ENCODE measurements at places on chromosomes 4 and X.

DNA sequence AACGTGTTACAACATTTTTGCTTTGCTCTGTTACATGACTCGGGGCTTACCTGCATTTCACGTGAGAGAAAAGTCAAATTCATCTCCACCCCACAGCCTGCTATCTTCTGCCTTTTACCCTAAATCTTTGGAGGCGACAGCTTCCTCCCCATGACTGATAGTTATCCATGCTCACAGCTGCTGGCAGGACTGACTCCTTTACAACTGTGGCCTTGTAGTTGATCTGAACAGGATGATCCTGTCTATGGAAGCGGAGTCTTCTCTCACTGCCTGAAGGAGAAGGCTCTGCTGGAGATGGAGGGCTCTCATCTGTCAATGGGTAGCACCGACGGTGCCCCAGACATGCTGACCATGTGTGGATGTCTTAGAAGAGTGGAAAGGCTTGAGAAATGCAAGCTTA is 151.0 kb downstream of the CBR4 start:
- no peak for DNase-seq

DNA sequence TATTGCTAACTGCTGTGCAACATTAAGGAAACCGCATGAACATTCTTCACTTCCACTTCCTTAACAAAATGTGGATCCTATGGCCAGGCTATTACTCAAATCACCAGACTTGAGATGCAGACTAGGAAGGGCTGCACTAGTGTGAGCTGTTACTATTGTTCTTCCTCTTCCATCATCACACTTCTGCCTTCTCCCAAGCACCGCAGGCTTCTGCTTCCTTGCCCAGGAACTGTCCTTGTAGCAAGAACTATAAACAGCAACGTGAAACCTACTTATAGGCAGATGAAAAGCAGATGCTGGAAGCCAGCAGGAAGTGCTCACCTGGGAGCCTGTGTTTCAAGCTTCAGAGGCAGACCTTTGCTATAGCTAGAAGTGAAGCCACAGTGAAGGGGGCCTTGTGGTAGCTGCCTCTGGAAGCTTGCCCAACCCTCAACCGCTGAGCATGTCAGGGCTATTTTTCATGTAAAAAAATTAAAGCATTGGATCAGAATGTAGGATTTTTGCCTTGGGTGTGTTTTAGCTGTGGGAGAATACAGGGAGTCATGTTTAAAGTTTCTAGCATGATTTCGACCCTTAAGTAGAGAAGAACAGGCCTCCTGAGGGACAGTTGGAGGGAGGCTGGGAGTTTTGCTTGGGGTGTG is 43.9 kb downstream of the CLNK start:
- no peak for DNase-seq

- DNase-seq = no peak
These were observed 47.5 kb downstream of the ATG4A start for GRCh38 chrX:108138814-108139702.

DNA sequence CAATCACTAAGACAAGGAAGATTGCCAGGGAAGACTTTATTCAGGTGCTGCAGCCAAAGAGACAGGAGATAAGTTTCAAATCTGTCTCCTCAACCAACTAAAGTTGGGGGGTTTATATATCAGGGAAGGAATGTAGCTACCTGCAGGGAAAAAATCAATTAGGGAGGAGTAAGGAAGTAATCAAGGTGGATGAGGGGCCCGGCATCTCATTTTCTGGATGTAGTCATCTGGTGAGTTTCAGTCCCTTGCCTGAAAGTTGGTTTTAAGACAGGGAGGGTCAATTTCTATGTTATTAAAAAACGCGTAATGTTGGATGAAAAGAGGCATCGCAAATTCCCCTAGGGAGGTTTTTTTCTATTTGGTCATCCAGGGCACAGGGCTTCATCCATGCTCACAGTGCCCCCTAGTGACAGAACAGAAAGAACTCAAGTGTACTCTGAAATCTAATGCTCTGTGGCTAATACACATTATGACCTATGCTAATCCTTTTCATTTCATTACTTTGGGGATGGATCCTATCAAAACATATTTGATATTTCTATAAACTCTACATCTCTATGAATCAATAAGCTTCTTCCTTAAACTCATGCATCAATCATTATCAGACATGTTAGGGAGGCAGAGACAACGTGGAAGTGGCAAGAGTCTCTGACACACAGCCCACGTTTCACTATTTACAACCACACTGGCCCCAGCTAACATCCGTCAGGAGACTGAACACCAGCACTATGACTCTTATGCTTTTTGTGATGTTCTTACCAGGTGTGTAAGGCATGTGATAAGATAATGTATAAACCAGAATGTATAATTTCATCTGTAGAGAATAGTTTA is 1577.0 kb upstream of the TENM3 start:
- no peak for DNase-seq

DNA sequence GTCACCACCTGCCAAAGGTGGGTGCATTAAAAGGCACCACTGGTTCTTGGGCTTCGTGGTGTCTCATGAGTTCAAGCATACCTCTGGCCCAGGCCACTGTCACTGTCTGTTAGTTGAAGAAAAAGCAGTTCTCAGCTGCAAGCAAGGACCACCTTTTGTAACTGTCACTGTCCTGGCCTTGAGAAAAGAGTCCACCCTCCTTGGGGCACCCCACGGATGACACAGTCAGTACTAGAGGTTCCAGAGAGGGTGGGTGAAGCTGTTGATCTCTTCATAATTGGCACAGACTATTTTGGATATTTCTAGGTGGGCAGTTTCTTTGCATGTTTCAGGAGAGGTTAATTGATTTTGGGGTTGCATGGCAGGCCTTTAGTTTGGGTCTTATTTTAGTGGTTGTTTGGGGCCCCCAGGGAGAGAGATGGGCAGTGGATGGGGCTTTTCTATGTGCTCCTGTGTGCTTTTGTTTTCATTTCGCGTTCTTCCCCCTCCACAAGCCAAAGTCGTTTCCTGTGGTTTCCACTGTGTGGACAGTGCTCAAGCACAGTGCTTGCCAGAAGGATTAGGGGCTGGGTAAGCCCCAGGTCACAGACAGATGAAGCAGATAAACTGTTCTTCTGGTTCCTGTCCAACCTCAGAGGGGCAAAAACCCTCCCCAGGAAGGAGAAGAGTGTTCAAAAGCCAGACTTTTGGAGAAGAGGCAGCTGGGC is 156.2 kb upstream of the PPP1R2C start:
- peak; percentile 51 for DNase-seq

DNA sequence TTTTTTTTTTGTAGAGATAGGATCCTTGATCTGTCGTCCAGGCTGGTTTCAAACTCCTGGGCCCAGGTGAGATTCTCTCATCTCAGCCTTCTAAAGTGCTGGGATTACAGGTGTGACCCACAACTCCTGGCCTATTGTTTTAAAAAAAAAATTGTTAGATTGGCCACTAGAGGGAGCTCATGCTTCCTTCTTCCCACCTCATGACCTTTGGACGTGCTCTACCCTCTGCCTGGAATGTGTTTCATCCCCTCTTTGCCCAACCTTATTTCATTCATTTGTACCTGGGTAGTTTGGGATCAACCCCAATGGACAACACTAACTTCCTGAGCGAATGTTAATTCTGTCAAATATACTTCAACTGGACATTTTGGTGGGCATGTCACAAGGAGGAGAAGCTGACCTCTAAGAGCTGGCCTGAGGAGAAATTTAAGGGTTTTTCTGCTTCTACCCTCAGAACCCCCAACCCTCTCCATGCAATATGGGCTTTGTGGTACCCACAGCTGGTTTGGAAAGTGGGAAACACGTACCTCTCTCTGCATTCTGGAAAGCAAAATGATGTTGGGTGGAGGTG is 6.4 kb downstream of the PPEF2 start:
- DNase-seq = no peak

GRCh38 chrX:10516781-10517322 is 103.5 kb downstream of the MID1 start:
- no peak for DNase-seq

DNA sequence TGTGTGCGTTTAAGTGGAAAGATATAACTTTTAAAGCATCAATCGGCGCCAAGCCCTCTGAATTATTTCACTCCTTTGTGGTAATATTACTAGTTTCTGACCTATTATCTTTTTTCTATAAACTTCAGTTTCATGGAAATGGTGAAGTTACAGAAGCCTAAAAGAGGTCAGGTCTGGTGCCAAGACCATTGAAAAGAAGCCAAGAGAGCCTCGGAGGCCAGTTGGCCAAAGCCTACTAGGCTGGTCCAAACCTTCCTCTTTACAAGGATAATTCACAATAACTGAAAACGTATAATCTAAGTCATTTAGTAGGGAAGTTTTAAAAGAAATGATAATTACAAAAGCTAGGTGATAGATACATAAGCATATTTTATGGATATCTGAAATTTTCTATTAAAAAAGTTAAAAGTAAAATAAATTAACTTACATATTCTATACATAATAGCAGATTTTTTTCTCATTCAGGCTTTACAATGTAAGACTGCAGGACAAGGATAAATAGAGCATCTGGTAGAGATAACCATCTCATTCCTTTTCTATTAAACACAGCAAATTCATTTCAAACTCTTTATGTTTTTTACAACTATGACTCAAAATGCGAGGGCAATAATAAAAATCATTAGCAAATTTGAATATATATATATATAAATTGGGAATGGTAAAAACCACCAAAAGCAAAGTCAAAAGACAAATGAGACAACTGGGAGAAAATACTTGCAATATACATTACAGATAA is 49.2 kb downstream of the WDFY3 start:
- no peak for DNase-seq

- no peak for DNase-seq
These were observed 48.5 kb upstream of the GPRIN3 start for GRCh38 chr4:89356086-89356485.

DNA sequence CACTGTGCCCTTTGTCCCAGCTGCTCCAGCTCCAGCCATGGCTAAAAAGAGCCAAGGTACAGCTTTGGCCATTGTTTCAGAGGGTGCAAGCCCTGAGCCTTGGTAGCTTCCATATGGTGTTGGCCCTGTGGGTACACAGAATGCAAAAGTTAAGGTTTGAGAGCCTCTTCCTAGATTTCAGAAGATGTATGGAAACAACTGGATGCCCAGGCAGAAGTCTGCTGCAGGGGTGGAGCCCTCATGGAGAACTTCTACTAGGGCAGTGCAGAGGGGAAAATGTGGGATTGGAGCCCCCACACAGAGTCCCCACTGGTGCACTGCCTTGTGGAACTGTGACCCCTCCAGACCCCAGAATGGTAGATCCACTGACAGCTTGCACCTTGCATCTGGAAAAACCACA is 70.9 kb upstream of the MSX1 start:
- DNase-seq = no peak

GRCh38 chr4:14831416-14831815 is 170.9 kb upstream of the CPEB2 start:
- DNase-seq = no peak

DNA sequence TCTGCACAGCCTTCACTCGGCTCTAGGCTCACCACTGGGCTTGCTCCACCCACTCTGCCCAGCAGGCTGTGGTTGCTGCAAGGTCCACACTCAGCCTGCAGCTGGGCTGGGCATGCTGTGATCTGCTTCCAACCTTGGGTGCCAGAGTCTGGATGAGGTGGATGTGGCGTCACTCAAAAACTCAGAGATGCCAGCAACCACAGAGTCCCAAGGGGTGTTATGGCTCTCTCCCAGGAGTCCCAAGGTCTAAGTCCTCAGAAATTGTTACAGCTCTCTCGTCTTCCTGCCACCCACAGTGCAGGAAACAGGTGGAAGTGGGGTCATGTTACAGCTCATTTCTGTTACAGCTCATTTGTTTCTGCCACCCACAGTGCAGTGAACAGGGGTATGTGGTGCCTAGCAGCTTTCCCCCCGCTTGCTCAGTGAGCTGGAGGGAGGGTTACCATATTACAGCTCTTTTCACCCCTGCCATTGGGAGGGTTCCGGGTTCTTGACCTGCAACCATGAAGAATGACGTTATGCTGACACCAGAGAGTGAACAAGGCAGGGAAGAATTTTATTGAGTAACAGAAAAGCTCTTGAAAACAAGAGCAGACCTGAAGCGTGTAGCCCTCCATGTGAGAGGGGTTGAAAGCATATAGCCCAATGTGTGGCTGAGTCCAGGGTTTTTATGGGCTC is 893.9 kb downstream of the PCDH7 start:
- DNase-seq = no peak

DNA sequence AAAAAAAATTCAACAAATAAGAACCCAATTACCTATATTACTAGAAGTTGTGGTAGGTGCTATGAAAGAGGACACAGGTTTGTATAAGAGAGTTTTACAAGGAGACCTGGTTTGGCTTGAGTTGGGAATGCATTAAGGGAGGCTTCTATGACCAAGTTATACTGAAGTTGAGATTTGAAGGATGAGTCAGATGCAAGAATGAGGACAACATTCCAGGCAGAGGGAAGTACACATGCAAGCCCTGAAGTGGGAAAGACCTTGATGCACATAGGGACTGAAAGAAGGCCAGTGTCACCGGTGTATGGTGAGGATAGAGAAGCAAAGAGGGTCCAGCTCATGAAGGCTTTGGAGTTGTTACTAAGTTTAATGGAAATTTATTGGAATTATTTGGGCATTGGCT is 52.2 kb downstream of the ANK2 start:
- no peak for DNase-seq

GRCh38 chr4:31169846-31170245 is 449.7 kb downstream of the PCDH7 start:
- no peak for DNase-seq

GRCh38 chrX:65093658-65094057 is 117.4 kb upstream of the ZC4H2 start:
- no peak for DNase-seq

- no peak for DNase-seq
These were observed 278.2 kb downstream of the ADGRL3 start for GRCh38 chr4:61478340-61478739.

DNA sequence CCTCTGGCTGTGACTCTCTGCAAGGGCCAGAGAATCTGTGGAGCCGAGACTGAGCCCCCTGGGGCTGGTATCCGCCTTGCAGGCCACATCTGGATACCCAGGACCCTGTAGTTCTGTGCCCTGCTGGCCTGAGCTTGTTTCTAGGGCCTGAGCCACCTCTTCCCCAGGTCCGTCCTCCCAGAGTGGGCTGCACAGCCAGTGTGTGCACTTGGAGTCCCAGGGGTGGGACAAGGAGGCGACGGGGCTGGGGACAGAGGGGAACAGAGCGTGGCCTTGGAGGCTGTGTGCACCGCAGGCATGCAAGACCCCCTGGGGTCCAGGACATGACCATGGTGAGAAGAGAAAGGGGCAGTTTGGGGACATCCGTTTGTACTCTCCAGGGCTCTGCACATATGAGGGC is 105.5 kb downstream of the SORCS2 start:
- DNase-seq = no peak

- no peak for DNase-seq
These were observed 73.5 kb upstream of the EMCN start for GRCh38 chr4:100591161-100591876.

GRCh38 chr4:106266201-106266600 is 49.8 kb downstream of the TBCK start:
- DNase-seq = no peak

DNA sequence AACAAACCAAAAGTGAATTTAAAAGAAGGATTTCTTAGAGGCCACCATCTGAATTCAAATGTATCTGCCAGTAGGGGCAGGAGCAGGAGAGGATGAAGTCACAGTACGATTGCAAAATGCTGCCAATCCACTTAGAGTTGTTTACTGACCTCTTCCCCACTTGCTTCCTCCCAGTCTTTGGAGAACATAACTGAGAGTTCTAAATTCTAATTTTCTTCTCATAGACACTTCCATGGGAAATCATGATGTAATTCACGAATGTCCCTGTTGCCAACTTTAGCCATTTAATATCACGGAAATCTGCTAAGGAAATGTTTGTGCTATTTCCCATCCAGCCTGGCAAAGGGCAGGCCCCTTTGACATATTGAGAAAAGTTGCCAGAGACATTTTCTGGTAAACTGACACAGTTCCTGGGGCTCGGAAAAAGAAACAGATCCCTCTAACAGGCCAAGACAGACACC is 33.6 kb upstream of the NOCT start:
- no peak for DNase-seq

- no peak for DNase-seq
These were observed 114.3 kb downstream of the VSIG4 start for GRCh38 chrX:65925592-65925991.

All from stimulated activated naive B cell treated with anti-CD40 and anti-IgM and Interleukin-4, amounts not matched to agents 10 μg/mL and 1 μg/mL and 100 μg/mL, for 72 hours (primary cell).